ENCODE measurements at places on chromosomes 5 and 9. TPM values are rescaled to one million over a fixed set of nuclear protein-coding genes. Genes with fewer than 3 reads are reported as not detected.

The CA9 gene
- polyA plus RNA-seq, result not detected

The ORM1 gene
- polyA plus RNA-seq, result 2.2 TPM

The KYAT1 gene
- 4.5 TPM for polyA plus RNA-seq

The PDLIM4 gene
- polyA plus RNA-seq, result not detected

The KCNMB1 gene
- polyA plus RNA-seq, result 1.2 TPM

The ATP6V0E1 gene
- 698 TPM for polyA plus RNA-seq

The WWC1 gene
- polyA plus RNA-seq, result not detected

Data from CD14-positive monocyte (primary cell).